Effector memory CD8-positive, alpha-beta T cell (primary cell): ENCODE measurements at places on chromosomes 5 and 9.
A peak's percentile ranks its signal among the peaks of the same experiment; 100 is the strongest.

GRCh38 chr5:142006363-142007236 is 6.2 kb downstream of the GNPDA1 start:
- DNase-seq = no peak

DNA sequence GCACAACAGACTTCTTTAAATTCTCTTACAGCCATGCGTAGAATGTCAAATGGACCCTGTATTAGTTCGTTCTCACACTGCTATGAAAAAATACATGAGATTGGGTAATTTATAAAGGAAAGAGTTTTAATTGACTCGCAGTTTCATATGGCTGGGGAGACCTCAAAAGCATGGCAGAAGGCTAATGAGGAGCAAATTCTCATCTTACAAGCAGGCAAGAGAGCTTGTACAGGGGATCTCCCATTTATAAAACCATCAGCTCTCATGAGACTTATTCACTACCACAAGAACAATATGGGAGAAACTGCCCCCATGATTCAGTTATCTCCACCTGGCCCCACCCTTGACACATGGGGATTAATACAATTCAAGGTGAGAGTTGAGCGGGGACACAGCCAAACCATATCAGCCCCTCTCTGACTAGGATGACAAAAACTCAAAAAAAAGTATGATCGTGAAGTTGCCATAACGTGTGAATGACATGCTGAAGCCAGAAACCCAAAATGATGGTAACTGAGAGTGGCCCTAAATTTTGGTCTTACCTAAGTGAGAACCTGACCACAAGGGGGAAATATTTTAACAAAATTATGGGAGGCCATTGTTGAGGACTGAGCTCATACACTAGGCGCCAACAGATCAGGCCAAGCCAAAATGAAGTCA is 17.5 kb upstream of the TEX10 start:
- no peak for DNase-seq

DNA sequence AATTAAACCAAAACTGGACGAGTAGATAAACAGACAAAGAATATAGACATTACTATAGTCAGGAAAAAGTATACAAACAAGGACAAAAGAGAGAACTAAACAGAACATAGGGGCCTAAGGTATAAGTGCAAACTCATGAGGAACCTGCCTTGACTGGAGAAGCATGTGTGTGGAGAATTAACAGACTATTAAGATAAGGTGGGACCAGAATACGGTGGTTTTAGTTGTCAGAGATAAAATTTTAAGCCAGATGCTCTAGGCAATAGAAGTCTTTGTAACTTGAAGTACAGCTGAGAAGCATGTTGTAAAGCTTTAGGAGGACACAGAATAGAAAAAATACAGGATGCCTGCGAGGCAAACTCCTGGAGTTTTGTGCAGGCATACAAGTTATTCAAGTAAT is 707.1 kb downstream of the PTPRD start:
- no peak for DNase-seq

GRCh38 chr9:22449719-22450118 is 3.1 kb downstream of the DMRTA1 start:
- no peak for DNase-seq

DNA sequence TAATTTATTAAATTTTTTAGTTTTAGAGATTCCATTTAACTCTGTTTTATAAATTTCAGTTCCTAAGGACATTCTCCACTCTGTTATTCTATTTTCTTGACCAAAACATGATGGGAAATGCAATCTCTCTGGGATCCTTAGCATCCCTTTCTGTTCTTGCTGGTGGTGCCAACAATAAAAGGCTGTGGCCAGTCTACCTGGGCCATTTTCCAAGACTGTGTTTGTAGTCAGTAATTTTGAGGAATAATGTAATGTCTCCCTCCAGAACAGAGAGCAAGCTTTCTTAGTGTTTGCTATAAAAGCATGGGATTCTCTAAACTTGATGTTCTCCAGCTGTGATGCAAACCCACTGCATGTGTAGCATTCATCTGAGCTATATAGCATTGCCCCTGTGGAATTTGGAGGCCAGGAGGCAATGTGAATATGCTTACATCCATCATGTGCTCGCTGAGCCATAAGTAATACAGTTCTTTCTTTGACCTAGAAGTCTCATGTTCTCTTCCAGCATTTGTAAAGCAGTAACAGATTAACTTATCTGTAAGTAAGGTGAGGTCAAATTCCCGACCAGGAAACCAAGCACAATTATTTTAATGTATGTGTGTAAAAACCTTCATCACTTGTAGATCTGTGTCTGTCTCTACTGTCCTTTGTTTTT is 211.5 kb upstream of the TAS2R1 start:
- no peak for DNase-seq

- DNase-seq = no peak
Observed at GRCh38 chr5:134171972-134172371, 4.8 kb downstream of the SKP1 start.

GRCh38 chr9:91516081-91516480 is 92.4 kb upstream of the NFIL3 start:
- DNase-seq = no peak

DNA sequence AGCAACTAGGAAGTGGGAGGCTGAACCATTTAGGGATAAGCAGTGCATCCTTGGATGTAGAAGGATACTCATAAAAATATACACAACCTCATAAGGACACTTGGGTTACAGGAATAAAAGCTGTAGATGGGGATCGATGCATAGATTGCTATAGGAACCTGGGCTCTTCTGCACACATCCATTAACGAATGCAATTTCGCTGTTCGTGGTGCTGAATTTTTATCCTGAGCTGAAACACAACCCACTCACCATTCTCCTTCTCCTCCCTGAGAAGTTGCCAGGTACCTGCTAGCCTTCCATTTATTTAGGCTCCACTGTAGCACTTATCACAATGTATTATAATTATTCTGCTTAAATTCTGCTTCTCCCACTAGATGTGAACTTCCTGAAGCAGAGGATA is 320.6 kb upstream of the BRINP1 start:
- DNase-seq = no peak

GRCh38 chr9:131800843-131801242 is 61.0 kb upstream of the RAPGEF1 start:
- DNase-seq = no peak

- DNase-seq = no peak
Observed at GRCh38 chr9:97640325-97640724, 6.7 kb downstream of the NCBP1 start.

DNA sequence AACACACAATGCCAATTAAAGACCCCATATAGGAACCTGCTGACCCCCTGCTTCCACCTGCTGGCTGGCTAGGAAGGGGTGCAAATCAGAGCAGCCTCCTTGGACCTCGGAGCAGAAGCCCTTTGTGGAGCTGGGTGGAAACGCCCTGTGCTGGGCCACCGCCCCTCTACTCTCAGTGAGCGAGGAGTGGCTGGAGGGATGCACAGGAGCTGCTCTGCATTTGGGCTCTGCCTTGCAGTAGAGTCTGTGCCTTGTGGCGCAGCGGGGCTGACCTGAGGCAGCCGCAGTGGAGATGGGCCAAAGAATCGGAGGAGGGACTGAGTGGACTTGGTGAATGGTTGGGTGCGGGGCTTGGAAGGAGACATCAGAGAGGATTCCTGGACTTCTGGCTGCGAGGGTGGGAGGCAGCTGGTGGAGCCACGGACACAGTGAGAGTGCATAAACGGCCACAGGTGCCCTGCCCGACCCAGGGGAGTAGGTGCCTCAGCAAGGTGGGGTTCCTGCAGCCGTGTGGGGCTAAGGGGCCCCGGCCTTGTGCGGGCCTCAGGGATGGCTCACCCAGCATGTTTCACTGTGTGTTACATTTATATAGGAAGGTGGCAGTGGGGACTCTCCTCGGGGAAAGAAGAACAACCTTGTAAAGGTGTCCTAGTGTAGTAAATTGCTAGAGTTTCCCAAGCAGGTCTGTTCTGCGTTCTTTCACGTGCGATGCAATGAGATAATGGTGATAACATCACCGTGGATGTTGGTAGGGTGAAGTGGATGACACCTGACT is 14.1 kb upstream of the IRX4 start:
- DNase-seq = no peak

DNA sequence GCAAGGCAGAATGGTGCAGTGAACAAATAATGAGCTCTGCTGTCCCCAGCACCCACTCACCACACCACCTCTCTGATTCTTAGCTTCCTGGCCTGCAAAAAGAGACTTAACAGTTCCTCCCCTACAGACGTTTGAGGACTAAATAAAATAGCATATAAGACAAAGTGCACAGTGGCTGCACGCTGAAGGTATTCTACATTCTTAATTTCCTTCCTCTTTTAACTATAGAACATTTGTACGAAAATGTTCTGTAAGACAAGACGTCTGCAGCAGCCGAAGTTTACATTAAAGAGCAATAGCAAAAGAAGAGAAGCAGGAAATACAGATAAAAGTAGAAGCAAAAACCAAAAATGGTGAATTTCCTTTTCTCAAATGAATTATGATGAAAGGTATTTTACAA is 15.7 kb downstream of the FBN2 start:
- no peak for DNase-seq

GRCh38 chr9:98607152-98607551 is 101.6 kb downstream of the GABBR2 start:
- no peak for DNase-seq

GRCh38 chr9:7756088-7756487 is 43.5 kb downstream of the DMAC1 start:
- no peak for DNase-seq

GRCh38 chr5:111993242-111993641 is 236.2 kb upstream of the NREP start:
- DNase-seq = no peak

- no peak for DNase-seq
Observed at GRCh38 chr5:168801567-168801966, 222.4 kb upstream of the PANK3 start.

DNA sequence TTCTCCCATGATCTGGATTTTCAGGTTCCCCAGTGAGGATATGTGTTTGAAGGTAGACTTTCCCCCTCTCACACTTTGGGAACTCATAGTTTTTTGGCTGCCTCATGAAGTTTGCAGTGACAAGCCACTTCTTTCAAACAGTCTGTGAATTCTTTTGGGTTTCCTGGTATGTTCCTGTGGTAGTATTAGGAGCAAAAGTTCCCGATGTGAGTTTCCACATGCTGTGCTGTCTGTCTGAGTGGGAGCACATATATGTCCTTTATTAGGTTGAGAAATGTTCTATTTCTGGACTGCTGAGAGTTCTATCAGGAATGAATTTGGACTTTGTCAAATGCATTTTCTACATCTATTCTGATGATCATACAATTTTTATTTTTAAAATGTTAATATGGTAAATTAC is 273.2 kb upstream of the TARS1 start:
- DNase-seq = no peak

- DNase-seq = no peak
Observed at GRCh38 chr9:91429501-91429900, 5.9 kb upstream of the NFIL3 start.

- DNase-seq = peak; percentile 52
Observed at GRCh38 chr9:91422758-91423711, 597 bp downstream of the NFIL3 start.

GRCh38 chr5:10695055-10695649 is 65.9 kb downstream of the DAP start:
- no peak for DNase-seq

DNA sequence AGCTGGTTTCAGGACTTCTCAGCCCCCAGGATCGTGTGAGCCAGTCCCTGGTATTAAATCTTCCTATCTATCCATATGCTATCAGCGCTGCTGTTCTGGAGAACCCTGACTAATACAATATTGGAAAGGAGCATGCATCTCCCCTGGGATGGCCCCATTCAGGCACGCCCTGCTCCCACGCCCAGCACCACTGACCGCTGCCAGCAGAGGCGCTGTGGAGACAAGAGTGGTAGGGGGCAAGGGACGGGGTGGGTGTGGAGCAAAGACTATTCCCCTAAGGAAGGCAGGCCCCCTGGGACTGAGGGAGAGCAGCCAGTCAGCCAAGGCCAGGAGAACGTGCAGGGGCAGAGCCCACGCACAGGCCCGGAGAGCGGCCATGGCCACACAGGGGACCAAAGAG is 116.0 kb downstream of the VAV2 start:
- DNase-seq = no peak

DNA sequence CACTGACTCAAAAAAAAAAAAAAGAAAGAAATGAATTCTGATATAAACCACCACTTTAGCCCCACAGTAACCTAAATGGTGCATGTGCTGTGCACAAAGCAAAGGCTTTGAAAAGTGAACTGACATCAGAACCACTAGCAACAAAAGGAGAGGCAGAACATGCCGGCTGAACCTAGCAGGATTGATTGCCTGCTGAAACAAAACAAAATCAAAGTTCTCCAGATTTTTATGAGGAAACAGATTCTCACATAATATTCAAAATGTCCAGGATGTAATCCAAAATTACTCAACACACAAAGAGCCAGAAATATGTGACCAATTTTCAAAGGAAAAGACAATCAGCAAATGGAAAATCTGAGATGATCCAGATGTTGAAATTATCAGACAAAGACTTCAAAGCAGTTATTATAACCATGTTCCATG is 37.9 kb downstream of the UBTD2 start:
- no peak for DNase-seq

DNA sequence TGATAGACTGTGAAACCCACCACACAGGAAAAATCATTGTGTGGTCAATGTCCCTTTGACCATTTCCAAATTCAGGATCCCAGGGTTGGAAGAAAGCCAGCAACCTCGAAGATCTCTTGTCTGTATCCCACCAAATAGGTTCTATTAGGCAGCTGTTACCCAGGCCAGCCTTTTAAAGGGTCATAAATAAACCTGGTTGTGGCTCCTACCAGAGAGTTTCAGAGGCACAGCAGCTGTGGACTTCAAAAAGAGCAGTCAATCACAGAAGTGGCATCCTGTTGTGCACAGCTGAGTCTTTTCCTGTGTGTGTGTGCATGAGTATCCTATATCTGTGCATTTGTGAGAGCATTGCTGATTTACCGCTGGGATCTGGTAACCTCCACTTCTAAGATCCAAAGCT is 23.7 kb upstream of the OR2S2 start:
- no peak for DNase-seq

DNA sequence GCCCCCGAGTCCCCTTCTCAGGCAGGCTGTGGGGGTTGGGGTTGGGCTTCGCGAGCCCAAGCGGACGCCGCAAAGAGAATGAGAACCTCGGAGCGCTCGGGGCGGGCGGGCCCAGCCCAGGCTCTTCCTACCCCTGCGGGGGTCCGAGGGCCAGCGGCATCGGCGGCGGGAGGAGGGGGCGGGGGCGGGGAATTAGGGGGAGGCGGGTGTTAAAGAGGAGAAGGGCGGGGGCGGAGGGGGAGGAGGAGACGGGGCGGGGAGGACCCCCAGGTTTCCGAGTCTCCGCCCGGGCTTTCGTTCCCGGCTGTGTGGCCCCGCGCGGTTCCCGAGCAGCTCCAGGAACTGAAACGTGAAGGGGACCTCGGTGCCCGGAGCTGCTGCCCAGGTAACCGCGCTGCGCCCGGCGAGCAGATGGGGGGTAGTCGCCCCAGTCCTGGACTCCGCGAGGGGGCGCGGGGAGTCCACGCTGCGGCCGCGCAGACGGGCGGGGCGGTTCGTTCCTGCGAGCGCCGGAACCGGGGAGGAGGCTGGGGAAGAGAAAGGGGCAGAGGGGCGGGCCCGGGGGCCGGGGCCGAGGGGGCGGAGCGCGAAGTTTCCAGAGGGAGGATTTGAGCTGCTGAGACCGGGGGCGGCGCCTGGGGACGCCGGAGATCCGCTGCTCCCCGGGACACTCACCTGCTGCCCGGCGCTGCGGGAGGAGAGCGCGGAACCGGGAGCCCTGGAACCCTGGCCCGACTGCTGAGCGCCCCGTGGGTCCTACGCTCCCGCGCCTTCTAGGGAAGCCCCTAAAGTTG is 38.4 kb upstream of the PLEKHG4B start:
- no peak for DNase-seq

- DNase-seq = no peak
Observed at GRCh38 chr9:94692601-94693000, 33.9 kb upstream of the AOPEP start.
